Stimulated activated CD8-positive, alpha-beta memory T cell treated with anti-CD3 and anti-CD28 coated beads, Interleukin-7, amount 100 ng/mL, for 48 hours (primary cell): ENCODE measurements at places on chromosomes 16 and 17.
A peak's percentile ranks its signal among the peaks of the same experiment; 100 is the strongest.

DNA sequence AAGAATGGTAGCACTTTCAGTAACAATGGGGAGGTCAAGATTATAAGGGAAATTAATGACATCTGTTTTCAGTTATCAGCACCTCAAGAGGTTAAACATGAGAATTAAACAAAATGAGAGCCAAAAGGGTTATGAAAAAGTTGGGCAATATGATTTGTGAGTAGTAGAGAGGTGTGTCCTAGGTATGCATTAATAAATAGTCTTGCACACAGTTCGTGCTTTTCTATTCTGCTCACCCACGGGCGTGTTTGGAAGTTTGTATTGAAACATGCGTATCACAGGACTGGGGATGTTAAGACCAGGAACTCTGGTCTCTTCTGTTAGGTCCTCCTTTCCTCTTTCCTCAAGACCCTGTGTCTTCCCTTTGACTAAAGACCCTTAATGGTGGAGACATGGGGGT lies 6.0 kb downstream of the BPTF start:
- no peak for DNase-seq

DNA sequence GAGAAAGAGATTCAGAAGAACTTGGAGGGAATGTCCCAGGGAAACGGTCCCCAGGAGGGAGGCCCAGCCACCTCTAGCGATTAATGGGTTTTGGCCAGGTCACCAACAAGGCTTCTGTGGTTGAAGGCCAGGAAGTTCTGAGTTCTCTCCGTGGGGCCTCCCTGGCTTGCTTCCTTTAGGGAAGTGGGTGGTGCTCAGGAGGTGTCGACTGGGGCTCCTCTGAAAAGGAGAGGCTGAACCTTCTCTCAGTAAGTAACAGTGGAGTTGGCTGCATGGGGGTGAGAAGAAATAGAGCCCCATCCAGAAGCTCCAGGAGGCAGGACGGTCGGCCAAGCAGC lies 77.1 kb upstream of the GSE1 start:
- DNase-seq, result no peak

DNA sequence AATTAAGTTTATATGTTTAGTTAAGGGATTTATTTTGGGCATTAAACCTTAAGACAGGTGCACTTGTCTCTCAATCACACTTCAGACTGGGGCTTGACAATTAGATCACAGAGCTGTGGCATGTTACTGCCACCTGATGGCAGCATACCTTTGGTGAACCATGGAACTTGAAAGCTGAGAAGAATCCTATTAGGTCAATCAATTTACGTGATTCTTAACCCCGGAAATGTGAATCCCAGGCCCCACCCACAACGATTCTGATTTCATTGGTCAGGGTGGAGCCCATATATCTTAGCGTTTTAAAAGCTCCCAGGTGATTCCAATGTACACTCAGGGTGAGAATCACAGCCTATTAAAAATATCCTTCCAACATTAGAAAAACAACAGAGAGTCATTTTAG lies 91.0 kb downstream of the GSG1L start:
- peak; percentile 4 for DNase-seq

DNA sequence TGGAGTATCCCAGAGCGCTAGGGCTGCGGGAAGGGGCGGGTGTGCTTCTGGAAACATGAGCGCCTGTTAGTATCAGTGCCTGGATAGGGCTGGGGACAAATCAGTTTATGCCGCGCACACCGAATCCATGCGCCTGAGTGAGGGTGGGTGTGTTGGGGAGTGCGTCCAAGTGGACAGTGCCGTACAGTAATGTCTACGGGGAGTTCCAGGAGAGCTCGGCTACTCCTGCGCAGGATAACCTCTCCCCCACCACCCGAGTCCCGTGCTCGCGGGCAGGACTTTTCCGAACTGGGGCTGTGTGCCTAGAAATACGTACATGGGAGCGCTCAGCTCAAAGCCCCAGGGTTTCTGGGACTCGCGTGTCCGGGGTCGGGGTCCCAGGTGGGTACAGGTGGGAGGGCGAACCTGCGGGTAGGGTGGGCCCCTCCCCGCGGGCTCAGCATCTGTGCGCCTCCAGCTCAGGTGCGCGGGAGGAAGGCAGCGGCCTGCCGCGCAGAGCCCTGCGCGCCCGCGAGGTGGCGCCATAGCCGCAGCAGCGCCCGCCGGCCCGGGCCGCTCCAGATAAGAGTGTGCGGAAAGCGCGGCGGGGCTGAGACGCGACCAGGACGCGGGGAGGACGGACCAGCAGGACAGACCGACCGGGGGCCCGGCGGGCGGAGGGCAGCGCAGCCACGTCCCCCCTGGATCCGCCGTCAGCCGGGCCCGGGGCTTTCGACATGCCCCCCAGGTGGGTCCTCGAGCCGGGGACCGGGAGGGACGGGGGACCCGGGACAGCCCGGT lies at the start of gene HIC1:
Gene HIC1, plus strand, starts transcription at position 592 of the 780 bp plus-strand sequence. CDS start 1,588 bp downstream, outside the sequence.
- peak; percentile 15 for DNase-seq

- DNase-seq, result no peak
These were observed 83.1 kb downstream of the TNRC6C start for GRCh38 chr17:78041386-78042179.

DNA sequence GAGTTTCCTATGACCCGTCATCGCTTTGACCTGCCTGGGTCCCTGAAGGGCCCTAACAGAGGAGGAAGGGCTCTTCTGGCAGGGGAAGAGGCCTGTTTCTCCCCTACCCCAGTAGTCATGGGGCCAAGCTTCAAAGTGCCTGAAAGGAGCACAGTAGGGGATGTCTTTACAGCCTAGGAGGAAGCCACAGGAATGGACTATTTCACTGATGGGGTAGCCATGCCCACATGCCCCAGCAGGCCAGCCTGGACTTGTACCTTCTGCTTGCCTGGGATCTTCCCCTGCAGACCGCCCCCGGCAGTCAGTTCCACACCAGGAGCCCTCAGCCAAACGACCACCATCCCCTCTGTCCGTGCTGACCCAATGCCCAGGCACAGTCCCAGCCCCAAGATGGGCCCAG lies 41.8 kb upstream of the PEMT start:
- no peak for DNase-seq

DNA sequence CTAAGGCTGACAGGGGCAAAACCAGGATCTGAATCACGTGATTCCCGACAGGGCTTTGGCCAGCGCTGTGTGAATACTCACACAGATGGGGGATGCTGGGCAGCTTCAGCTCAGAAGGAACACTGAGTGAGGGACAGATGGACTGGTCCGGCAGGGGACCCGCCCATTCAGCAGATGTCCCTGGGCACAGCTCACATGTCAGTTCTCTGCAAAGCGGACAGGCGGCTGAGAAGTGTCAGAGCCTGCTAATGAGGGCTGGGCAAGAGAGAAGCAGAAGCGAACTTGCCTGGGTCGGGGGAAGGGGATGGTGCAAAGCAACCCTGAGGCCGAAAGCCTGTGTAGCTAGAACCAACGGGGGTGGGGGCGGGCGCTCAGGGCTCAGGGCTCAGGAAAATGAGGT lies 11.9 kb upstream of the GLIS2 start:
- no peak for DNase-seq

- DNase-seq, result no peak
These were observed 21.2 kb downstream of the SOCS3 start for GRCh38 chr17:78338486-78339259.

DNA sequence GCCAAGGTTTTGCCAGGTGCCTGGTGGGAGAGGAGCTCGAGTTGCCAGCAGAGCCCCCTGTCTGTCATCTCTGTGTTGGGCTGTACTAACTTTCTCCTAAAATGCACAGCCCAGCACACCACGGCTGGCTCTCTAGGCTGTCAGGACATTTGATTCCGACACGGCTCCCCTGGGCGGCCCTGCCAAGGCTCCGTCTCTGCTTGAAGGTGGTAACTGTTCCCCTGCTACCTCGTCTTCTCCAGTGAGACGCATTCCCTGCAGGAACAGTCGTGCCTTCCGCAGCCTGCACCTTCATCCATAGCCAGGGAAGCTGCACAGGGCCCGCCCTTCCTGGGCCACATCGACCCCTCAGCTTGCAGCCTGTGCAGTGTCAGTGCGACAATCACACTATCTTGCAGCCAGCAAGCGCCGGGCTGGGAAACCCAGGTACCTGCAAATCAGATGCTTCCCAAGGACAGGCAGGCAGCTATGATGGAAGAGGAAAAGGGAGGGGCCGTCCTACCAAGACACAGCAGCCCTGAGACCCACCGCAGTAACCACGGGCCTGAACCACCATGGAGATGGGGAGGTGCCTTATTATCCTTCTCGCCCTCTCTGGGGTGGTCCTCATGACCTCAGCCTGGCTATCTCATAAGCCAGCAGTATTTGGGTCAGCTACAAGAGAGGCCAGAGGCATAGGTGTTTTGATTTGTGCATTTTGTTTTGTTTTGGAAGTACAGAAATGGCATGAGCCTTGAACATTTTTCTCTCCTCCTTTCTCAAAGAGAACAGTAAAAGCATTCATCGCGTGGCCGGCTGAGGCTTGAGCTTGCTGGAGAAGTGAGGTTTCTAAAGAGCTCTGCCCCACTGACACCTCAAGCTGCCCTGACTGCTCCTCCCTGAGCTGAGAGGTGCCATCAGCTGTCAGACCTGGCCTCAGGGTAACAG lies 361.7 kb upstream of the TNRC6C start:
- DNase-seq, result no peak

DNA sequence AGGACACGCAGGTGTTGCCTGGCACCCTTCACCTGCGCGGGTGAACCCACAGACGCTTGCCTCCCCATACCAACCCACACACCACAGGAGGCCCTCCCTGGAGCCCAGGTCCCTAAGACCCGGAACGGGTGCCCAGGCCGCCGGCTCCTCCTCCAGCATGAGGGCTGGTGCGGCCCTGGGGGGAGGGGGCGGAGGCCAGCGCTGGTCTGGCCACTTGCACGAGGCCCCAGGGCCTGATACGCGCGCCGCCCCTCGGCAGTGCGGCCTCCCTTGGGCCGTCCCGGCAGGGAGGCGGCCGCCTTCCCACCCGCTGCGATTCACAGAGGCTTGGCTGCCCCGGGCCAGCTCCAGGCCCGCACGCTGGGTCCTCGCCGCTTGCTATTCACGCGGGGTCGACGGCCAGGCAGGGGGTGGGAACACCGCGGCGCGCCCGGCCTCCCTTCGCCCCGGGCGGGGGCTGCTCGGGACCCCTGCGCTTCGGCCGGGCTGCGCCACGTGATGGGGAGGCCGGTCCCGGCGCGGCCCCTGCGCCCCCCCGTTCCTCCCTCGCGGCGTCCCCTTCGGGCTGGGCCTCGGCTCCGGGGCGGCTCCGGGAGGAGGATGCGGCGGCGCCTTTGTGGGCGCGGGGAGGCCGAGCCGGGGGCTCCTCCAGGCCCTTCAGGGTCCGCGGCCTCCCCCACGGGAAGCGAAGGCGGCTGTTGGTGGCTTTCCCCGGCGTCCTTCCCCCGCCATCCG lies 685 bp downstream of the FASN start:
- no peak for DNase-seq

DNA sequence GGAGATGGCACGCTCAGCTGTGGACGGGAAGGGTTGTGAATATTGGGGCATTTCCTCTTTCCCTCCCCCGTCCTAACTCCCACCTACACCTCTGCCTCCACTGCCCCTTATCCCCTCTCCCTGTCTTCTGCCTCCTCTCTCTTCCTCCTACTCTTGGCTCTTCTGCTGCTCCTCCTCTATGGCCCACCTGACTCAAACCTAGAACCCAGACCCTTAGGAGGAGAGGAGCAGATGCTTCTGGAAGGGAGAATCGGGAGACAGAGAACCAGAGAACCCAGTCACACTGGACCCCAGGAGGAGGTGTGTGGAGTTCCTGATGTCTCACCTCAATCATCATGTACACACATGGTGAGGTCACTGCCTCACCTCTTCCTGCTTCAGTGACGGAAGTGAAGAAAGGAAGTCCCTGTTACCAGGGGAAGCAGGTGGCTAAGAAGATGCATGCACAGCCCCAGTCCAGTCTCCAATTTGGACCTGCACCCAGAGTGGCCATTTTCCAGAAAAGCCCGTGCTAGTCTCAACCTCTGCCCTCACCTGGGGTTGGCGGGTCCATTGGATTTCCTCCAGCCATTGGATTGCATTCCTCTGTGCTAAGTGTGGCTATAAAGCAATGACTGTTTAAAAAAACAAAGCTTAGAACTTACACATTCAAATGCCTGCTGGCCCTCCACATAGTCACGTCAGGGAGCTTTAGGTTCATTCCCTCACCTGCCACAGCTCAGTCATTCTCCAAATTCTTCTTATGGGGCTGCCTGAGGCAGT lies 4.0 kb downstream of the RNF222 start:
- no peak for DNase-seq

DNA sequence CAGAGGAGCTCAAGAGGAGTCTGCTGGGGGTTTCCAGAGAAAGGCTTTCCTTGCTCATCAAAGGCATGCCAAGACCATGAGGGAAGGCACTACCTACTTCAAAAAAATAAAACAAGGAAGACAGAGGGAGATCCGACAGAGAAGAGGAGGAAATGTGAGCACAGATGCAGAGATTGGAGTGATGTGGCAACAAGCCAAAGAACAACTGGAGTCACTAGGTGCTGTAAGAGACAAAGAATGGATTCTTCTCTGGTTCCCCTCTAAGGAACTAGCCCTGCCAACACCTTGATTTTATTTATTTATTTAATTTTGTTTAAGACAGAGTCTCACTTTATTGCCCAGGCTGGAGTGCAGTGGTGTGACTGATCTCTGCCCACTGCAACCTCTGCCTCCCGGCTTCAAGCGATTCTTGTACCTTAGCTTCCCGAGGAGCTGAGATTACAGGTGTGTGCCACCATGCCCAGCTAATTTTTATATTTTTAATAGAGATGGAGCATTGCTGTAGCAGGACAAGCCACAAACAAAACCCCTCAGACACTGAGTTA lies 13.8 kb upstream of the ACSF2 start:
- no peak for DNase-seq

DNA sequence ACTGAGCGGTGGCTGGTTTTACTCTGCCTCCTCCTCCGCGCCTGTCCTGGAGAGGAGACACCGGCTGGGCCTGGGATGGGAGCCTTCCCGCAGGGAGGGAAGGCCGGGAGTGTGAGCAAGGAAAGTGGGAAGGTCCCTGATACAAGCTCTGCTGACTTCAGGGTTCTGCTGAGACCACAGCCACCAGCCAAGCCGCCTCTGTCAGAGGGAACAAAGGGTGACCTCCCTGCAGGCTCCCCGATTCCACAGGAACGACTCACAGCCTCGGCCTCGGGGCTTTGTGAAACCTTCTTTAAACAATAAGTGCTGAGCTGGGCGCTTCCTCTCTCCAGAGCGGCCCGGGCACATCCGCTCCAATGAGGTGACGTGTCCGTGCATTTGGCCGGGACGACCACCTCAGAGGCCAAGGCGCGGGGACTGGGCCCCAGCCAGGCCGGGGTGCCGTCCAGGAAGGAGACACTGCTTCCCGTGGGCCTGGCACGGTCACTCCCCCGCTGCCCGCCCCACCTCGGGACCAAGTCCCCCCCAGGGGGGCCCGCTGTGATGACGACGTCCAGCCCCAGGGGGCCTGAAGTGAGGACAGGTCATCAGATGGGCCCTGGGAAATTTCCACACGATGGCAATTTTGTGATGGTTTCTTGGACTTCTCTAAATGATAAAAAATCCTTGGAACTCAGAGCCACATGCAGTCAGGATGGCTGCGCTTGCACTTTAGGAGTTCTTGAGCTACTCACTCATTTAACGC lies 11.8 kb upstream of the CIBAR2 start:
- no peak for DNase-seq
